Neural progenitor cell (in vitro differentiated cells): ENCODE measurements at places on chromosomes 13 and 19. TPM values are rescaled to one million over a fixed set of nuclear protein-coding genes. Genes with fewer than 3 reads are reported as not detected.
A peak's percentile ranks its signal among the peaks of the same experiment; 100 is the strongest.

GRCh38 chr19:49687566-49688316, 1.7 kb upstream of the ADM5 start:
- H3K36me3 ChIP-seq: no peaks in the 10 kb centered on the region
- DNase-seq: no peak
- H3K27me3 ChIP-seq: no peaks in the 10 kb centered on the region
- H3K4me3 ChIP-seq: no peak overlapping the region
- peaks cover 14% of the 10 kb centered on the region for H3K4me1 ChIP-seq
- no peak overlapping the region for H3K27ac ChIP-seq

GRCh38 chr19:13841962-13842290, 35.0 kb upstream of the NANOS3 start:
- no peaks in the 10 kb centered on the region for H3K36me3 ChIP-seq
- H3K27ac ChIP-seq: no peak overlapping the region
- peaks cover 22% of the 10 kb centered on the region for H3K4me1 ChIP-seq
- H3K4me3 ChIP-seq: peak overlapping the region; percentile 74
- peaks cover 14% of the 10 kb centered on the region for H3K27me3 ChIP-seq

GRCh38 chr19:7746903-7747884, at the start of gene CD209:
CD209 (minus strand) TSS chr19:7747534; CDS start chr19:7747511, 23 bp downstream.
- no peak within 1 kb of the TSS for H3K27ac ChIP-seq
- H3K36me3 ChIP-seq: no peaks in the 10 kb centered on the region
- H3K4me1 ChIP-seq: no peaks in the 10 kb centered on the region
- DNase-seq: no peak
- H3K4me3 ChIP-seq: no peak within 1 kb of the TSS

- H3K36me3 ChIP-seq: no peaks in the 10 kb centered on the region
- no peak overlapping the region for H3K4me3 ChIP-seq
- no peak overlapping the region for H3K27ac ChIP-seq
- no peak for DNase-seq
- H3K4me1 ChIP-seq: peaks cover 10% of the 10 kb centered on the region
Measured at GRCh38 chr13:77373502-77373901, 46.6 kb upstream of the MYCBP2 start.

The MUC16 gene
- under 0.01 and 0.07 TPM in 2 replicates for total RNA-seq

The ERICH6B gene
- not detected in 2 replicates for total RNA-seq

The SIGLEC5 gene
- total RNA-seq: not detected in 2 replicates

The ACER1 gene
- total RNA-seq: not detected in 2 replicates
